ENCODE measurements at places on chromosomes 13 and 19.

GRCh38 chr13:75908141-75908540 lies 272.0 kb downstream of the LMO7 start:
- no peak for DNase-seq

DNA sequence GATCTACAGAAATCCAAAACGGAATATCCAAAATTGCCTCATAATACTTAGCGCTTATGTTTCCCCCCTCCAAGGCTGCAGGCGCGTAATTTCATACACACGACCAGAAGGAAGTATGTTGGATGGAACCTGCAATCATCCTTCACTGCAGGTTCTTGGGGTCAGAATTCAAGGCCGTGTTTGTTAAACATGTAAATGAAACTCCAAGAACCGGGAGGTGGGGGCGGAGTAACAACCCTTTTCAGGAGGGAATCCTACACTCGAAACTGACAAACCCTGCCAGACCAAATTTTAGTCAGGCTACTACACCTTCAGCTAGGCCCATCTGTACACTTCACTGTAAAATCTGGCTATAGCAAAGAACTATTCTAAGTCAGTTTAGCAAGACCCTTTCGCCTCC lies 1.3 kb downstream of the ZNF607 start:
- no peak for DNase-seq

DNA sequence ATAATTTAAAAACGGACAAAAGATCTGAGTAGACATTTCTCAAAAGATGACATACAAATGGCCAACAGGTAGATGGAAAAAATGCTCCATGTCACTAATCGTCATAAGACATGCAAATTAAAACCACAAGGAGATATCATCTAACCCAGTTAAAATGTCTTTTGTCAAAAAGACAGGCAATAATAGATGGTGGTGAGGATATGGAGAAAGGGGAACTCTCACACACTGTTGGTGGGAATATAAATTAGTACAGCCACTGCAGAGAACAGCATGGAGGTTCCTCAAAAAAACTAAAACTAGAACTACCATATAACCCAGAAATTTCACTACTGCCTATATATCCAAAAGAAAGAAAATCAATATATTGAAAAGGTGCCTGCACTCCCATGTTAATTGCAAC lies 37.9 kb downstream of the OR10H4 start:
- no peak for DNase-seq

- DNase-seq = no peak
Observed at GRCh38 chr13:32107474-32107873, 75.9 kb downstream of the FRY start.

- DNase-seq = no peak
Observed at GRCh38 chr13:44414716-44415115, 41.1 kb downstream of the SERP2 start.

- no peak for DNase-seq
Observed at GRCh38 chr13:81480634-81481033, 1139.7 kb upstream of the SPRY2 start.

DNA sequence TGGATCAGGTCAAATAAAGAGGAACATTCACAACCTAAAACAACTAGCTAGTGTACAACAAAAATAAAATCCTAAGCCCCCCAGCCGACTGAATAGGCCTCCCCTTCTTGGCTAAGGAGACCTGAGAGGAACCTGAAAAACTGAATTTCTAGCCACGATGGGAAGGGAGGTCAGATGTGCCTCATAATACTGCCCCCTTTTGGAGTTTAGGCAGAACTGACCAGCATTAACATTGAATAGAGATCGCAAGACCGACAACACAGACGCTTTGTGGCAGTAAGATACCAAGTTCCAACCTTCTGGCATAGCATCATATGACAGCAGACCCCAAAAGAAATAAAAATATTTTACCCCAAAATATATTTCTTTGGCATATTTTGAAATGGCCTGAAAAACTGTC lies 15.9 kb downstream of the CBY2 start:
- DNase-seq = no peak

DNA sequence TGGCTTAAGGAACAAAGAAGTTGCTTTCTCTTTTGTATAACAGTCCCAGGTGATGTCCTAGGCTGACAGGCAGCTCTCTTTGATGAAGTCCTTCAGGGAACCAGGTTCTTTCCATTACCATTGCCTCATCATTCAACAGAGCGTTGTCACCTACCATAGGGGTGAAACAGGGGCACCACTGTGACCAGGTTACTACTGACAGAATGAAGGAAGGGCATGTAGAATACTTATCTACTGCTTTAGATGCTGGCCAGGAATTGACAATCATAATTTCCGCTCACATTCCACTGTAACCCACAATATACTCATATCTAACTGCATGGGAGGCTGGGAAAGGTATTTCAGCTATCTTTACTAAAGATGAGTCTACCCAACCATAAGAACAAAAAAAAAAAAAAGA lies 148.0 kb upstream of the FNDC3A start:
- DNase-seq = no peak

- DNase-seq = no peak
Observed at GRCh38 chr13:35856084-35856483, 275.1 kb downstream of the DCLK1 start.

DNA sequence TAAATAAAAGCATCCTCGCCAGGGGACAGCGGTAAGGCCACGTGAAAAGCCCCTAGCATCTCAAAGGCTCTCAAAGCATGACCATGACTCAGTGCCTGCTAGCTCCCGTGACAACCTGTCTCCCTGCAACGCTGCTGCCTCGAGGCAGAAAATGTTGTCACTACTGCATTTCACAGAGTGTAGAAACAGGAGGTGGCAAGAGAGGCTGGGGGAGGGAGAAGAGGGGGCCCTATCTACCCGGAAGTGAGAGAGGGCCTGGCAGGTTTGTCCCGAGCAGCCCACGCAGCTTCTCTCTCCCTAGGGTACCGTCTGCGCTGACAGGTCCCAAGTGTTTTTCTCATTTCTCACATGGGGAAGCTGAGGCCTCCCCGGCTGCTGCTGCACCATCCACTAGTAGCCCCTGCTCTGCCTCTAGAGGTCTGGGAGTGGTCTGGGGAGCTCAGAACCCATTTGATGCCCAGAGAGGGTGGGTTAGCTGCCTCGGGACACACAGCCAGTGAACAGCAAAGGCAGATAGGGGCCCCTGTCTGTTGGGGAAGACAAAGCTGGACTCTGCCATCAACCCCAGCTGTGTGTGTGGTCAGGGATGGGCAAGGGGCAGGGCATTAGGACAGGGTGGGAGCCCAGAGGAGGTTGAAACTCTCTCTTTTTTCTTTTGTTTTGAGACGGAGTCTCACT lies 3.7 kb downstream of the TINCR start:
- DNase-seq = no peak

DNA sequence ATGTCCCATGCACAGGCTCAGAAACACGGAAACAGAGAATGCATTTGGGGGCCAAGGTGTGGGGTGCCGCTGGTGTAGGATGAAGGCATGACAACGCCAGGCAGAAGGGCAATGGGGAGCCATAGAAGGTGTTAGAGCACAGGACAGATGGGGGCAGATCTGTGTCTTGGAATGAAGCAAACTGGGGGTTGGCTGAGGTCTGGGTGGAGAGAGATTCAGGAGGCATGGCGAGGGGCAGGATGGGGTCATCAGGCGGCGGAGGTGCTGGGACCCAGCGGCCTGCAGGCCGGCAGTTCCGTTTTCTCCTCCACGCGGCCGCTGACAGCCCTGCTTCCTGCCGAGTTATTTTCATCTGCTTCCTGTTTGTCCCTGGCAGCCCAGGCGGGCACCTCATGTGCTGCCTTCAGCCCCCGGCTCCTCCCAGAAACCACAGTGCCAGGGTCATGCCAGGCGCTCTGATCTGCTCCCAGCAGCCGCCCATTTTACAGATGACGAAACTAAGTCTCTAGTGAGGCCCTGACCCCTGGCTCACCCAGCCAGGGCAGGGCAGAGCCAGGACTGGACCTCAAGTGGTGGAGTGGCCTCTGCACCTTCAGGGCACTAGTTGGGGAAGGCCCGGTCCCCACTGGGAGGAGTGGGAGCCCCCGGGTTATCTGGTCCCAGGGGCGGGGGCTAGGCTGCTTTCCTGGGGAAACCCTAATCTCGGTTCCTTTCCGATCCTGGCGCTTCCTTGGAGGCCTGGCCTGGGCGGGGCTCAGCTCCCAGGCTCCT lies 2.2 kb downstream of the ARHGAP45 start:
- DNase-seq = no peak

- no peak for DNase-seq
Observed at GRCh38 chr13:37364007-37364406, 234.6 kb downstream of the POSTN start.

DNA sequence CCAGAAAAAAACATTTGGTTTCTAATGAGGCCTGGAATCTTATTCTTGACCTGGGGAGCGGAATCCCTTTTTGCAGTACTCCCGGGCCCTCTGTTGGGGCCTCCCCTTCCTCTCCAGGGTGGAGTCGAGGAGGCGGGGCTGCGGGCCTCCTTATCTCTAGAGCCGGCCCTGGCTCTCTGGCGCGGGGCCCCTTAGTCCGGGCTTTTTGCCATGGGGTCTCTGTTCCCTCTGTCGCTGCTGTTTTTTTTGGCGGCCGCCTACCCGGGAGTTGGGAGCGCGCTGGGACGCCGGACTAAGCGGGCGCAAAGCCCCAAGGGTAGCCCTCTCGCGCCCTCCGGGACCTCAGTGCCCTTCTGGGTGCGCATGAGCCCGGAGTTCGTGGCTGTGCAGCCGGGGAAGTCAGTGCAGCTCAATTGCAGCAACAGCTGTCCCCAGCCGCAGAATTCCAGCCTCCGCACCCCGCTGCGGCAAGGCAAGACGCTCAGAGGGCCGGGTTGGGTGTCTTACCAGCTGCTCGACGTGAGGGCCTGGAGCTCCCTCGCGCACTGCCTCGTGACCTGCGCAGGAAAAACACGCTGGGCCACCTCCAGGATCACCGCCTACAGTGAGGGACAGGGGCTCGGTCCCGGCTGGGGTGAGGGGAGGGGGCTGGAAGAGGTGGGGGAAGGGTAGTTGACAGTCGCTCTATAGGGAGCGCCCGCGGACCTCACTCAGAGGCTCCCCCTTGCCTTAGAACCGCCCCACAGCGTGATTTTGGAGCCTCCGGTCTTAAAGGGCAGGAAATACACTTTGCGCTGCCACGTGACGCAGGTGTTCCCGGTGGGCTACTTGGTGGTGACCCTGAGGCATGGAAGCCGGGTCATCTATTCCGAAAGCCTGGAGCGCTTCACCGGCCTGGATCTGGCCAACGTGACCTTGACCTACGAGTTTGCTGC lies at the start of gene ICAM4:
Gene ICAM4 (plus strand): TSS at position 153 of the 935 bp plus-strand sequence. CDS start 58 bp downstream, at position 211.
- no peak for DNase-seq

- DNase-seq = no peak
Observed at GRCh38 chr13:49759503-49759902, 33.0 kb downstream of the KPNA3 start.

GRCh38 chr13:68056816-68057710 lies 826.9 kb upstream of the PCDH9 start:
- no peak for DNase-seq

GRCh38 chr19:33241530-33242101 lies 16.0 kb upstream of the SLC7A10 start:
- DNase-seq = no peak

DNA sequence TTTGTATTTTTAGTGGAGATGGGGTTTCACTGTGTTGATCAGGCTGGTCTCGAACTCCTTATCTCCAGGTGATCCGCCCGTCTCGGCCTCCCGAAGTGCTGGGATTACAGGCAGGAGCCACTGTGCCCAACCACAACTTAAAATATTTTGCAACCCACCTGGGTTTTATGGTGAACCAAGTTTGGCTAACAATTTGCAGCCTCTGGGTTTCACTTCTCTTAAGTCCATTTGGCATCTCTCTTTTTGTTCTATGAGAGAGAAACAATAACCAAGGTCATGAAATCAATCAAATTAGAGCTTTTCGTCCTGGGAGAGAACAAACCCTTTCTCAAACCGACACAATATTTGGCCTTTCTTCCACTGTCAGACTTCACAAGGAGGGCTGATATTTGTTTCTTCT lies 5.6 kb upstream of the SMAD9 start:
- no peak for DNase-seq

DNA sequence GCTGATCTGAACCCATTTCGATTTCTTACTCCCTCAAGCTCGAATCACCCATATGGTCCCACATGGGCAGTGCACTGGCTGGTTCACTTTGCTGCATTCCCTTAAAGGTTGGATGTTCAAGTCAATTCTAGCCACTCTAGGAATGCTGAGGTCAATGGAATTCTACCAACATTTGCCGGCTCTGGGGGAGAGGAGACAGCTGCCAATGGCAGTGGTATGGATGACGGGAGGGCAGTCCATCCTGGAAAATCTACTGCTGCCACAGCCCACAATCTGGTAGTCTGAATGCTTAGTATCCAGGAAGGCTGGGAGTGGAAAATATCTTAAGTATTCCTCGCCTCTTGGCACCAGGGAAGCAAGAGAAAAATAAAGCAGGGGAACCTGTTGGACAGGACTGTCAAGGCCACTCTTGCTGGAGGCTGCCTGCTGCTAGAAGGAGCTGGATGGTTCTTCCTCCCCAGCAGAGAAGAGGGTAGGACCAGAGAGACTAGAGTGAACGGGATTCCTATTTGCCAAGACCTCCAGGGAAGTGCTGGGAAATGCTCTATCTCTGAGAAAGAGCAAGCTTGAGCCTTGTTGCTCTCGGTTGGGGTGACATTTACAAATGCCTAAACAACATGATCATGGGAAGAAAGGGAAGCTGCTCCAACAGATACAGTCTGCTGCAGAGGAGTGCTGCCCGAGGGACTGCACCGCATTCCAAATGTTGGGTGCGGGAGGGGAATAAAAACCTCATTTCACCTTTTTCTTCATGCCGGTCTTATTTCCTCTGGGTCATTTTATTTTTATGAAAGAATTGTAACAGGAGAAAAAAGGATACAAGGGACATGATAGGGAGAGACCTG lies 20.7 kb upstream of the HMGB1 start:
- DNase-seq = no peak

DNA sequence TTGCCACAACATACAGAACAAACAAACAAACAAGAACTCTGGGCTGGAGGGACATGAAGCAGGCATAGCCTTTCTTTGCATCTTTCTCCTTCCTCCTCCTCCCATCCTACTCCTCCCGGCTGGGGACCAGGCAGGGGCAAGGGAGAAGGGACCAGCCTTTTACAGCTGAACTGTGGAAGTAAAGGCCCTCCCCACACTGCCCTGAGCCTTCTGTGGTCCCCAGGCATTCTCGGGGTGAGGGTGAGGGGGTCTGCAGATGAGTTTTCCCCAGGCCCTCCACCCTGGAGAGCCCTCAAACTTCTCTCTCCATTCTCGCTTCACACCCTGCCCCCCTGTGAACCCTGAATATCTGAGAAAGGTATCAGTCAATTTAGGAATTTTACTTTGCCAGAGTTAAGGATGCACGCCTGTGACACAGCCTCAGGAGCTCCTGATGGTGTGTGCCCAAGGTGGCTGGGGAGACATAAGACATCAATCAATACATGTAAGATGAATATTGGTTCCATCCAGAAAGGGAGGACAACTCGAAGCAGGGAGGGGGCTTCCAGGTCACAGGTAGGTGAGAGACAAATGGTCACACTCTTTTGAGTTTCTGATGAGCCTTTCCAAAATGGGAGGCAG lies 170.9 kb downstream of the COL4A1 start:
- DNase-seq = no peak

- DNase-seq = no peak
Observed at GRCh38 chr13:37995092-37995491, 125.5 kb upstream of the TRPC4 start.

GRCh38 chr13:79695754-79696153 lies 214.8 kb downstream of the NDFIP2 start:
- DNase-seq = no peak

- DNase-seq = no peak
Observed at GRCh38 chr19:34260771-34261173, 6.4 kb downstream of the GARRE1 start.

- DNase-seq = no peak
Observed at GRCh38 chr19:5376928-5377327, 36.3 kb upstream of the PTPRS start.
